ENCODE measurements at places on chromosomes 3 and 15.

DNA sequence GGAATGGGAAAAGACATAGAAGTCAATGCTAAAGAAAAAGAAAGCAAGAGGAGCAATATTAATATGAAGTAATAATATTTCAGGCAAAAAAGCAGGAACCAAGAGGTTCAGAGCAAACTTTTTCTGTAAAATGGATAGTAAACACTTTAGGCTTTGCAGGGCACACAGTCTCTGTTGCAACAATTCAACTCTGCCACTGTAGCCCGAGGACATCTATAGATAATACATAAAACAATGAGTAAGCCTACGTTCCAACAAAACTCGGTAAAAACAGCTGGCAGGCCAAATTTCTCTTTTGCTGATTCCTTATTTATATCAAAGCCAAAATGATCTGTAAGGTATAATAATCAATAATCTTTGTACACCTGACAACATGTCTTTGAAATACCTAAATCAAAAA, 56.8 kb downstream of the SMAD6 start:
- no peak for DNase-seq

- DNase-seq, result no peak
Measured at GRCh38 chr15:67137951-67138848, 72.8 kb downstream of the SMAD3 start.

DNA sequence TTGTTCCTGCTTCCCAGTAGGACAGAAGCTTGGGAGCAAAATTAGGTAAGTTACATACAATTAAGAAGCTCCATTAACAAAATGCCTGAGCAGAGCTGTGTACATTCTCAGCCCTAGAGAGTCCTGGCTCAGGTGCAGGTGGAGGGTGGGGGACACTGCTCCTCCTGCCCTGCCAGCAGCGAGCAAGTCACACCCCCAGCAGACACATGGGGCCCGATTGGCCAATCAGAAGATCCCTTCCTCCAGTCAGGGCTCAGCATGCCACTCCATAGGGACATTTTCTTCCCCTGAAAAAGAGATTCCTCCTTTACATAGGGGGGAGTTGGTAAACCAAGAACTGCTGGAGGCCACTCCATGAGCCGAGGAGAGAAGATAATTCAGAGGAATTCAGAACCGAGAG, 62.1 kb downstream of the PLXNA1 start:
- DNase-seq, result no peak

DNA sequence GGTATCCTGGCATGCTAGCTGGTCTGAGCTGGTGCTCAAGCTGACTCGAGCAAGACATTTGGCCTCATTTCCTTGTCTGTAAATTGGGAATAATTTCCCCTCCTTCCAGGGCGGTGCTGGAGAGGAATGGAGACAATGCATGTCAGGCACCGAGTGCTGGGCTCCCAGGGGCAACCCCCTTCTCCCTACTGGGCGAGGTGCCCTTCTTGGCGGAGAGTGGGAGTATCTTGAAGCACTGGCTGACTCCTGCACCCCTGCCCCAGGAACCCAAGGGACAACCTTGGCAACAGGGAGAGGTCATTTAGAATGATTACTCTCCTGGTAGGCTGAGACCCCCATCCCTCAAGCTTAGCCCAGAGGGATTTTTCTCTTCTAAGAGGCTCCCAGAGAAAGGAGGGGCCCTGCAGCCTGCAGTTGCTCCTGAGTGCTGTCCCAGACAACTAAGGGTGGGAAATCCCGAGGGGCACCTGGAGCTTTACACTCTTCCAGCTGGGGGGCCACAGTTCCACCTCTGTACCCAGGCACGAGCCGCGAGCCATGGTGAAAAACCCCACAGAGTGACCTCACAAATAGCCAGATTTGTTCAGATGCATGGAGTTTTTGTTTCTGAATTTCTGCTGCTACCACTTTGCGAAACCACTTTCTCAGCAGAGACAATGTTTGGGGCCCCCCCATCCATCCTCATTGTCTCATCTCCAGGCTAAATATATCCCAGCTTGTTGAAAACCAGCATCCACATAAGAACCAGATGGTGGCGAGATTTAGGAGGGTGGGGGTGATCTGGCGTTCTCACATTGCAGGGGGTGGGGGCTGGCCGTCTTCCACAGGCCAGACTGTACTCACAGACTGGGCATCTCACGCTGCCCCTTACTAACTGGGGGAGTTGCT, 44.8 kb downstream of the ABTB1 start:
- DNase-seq, result no peak

GRCh38 chr3:37131860-37132144, 42.6 kb downstream of the LRRFIP2 start:
- no peak for DNase-seq

GRCh38 chr3:39415983-39416382, 9.5 kb downstream of the RPSA start:
- no peak for DNase-seq

DNA sequence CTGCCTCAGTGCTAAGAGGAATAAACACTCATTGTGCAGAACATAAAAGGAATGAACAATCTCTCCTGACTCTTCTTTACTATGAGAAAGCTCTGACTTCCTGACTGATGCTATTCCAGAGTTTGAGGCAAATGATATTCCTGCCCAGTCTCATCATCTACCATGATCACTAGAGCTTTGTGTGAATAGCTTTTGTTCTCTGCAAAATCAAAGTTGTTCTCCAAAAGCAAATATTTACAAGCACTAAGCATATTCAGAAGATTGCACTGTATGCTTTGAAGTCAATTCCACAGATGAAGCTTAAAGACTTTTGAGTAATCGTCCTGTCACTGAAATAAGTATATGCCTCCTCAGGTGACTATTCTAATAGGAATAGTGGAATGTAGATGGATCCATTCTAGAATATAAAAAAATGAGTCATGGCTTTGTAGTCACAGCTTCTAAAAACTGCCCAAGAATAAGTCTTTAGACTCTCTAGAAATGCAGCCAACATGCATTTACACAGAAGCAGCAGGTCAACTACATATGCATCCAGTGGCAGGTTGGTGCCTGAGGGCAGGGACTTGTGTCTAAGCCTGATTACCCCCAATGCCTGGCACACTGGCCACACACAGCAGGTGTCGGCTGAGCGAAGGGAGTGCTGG, 34.6 kb downstream of the TNFAIP8L3 start:
- no peak for DNase-seq

- DNase-seq, result no peak
Measured at GRCh38 chr3:116423374-116423773, 21.9 kb downstream of the LSAMP start.

DNA sequence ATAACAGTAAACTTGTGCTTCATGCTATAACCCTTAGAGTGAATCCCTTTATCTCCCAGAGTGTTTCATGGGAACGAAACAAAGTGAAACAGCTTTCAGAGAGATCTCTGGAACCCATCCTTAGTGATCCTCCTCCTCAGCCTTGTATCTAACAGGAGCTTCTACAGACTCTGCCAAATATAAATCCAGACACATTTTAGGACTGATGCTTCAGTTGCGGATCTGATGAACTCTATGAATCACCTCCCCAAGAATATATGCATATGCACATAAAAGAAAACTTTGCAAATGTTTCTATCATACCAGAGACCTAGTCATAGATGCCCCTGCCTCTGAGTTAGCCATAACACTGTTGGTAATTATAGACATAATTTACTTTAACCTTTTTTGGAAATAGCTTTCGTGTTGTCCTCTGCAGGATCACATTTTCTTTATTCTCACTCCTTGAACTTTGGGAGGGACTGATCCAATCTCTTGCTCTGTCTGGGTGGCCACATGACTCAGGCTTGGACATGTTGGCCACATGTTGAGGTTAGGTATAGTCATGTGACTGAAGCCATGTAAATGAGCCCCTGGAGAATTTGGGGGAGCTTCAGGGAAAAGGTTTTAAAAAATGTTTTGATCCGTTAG, 306.4 kb upstream of the CNTN3 start:
- no peak for DNase-seq

GRCh38 chr15:91926908-91927270, 73.4 kb downstream of the SLCO3A1 start:
- no peak for DNase-seq

DNA sequence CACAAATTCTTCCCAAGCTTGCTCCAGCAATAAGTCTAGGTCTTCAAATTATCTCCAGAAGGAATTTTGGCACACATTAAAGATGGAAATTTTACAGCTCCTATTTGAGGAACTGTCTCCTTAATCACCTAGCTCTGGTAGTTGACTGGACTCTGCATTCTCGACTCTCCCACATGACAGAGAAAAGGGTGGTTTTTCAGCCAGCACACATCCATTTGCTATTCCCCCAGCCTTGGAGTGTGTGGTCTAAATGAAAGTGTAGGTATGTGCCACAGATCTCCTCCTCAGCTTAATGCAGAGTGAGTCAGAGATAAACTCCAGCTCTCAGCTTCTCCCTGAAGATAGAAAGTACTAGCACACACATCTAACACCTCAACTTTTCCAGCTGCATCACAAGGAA, 62.2 kb upstream of the ALCAM start:
- DNase-seq, result no peak

DNA sequence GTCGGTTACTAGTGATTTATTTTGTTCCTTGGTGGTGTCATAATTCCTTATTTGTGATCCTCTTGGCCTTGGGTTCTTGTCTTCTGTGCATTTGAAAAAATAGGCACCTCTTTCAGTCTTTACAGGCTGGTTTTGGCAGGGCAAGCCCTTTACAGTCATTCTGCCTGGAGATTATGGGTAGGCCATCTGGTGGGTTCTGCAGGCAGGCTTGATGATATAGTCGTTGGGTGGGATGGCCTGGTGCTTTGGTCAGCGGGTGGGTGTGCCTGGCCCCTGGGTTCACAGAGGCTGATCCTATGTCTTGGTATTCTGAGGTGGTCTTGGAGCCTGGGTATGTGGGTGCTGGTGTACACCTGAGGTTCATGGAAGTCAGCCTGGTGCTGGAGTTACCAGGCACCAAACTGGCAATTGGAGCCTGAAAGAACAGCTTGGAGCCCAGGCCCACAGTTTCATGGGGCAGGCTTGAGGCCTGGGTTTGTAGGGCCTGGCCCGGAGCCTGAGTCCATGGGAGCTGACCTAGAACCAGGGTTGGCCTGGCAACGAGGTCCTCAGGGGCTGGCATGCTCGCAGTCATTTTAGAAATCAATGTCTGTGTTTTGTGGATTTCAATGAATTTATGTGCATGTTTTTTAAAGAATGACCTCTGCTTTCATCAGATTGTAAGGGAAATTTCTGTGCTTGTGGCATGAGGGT, 63.3 kb downstream of the DOCK3 start:
- no peak for DNase-seq

DNA sequence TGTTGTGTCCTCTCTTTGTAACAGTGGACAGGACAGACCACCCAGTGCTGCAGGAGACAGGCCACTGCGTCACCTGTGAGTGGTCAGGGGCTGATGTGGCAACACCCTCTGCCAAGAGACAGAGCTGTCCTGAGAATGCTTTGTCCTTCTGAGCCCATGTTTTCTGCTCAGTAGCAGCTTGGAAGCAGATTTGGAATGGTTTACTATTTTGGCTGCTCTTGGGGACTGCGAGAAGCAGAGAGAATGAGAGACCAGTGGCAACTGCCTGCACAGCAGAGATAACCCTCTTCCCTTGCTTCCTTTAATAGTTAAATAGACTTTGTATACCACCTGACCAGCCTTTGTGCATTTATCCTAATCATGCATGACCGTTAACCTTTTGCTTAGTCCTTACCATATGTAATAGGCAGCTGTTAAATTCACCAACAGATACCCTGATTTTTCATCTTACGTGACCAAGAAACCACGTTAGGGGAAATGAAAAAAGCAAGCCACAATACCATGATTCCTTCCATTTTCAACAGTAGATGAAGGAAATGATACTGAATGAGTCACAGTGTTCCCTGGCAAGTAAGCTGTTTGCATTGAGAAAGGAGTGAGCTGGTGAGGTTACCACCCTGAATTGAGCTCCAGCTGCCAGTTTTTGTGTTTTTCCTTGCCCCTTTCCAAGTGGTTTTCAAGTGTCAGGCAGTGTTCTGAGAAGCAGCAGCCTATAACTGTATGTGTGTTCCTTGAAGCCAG, 35.5 kb downstream of the B3GALNT1 start:
- no peak for DNase-seq

DNA sequence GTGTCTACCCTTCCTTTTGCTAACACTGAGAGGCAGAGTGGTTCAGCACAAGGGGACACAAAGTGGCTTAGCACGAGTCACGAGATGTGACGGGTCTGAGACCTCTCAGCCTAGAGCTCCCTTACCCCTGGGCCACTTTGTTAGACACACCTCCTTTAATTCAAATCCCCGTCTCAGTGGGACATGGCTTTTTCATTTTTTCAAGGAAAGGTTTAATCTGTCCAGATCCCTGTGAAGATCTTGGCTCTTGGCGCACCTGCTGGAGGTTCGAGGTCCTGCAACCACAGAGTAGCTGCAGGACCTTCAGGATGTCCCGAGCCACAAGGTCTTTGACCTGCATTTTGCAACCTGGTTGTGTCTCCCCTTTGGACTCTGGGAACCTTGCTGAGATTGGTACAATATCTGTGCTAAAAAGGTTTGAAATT, 52.0 kb downstream of the LPP start:
- DNase-seq, result no peak

- DNase-seq, result peak; percentile 17
Measured at GRCh38 chr3:120773932-120774331, 31.4 kb downstream of the GTF2E1 start.

DNA sequence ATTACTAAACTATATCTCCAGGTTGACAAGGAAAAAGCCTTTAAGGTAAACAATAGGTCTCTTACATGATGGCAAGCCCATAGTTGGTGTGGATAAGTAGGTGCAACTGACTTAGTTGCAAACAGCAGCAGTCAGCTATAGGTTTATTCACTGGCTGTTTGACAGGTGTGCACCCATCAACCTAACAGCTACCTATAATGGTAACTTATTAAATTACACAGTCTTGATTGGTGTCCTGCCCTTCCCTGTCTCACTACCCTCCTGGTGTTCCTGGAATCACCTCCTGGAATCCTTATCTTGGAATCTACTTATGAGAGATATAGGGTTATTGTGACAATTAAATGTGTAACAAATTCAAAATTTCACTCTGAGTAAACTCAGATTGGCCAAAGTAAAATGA, 467.8 kb upstream of the UBE2E2 start:
- DNase-seq, result no peak

- peak; percentile 52 for DNase-seq
Measured at GRCh38 chr3:107235928-107236315, 141.3 kb upstream of the CCDC54 start.

DNA sequence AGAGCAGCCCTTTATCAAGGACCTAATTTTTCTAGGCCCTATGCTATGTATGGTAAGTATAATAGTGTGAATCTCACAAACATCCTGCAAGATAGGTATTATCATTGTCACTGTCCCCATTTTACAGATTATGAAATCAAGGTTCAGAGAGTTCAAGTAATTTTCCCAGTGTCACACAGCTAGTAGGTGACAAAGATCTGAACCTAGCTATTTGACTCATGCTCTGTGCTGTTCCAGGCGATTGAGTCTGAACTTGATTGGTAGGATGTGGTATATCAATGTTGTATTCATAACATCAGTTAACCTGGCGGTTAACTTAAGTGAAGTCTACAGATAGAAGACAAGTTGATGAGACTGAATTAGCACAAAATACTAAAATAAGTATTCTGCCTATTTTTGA, 229.9 kb downstream of the CHST2 start:
- DNase-seq, result no peak

All from T-helper 2 cell treated with Interferon-gamma antibody and Interleukin-4, amounts not matched to agents 5 μg/mL and 100 μg/mL, for 36 hours (primary cell).